ENCODE measurements at places on chromosomes 4 and X.
A peak's percentile ranks its signal among the peaks of the same experiment; 100 is the strongest.

DNA sequence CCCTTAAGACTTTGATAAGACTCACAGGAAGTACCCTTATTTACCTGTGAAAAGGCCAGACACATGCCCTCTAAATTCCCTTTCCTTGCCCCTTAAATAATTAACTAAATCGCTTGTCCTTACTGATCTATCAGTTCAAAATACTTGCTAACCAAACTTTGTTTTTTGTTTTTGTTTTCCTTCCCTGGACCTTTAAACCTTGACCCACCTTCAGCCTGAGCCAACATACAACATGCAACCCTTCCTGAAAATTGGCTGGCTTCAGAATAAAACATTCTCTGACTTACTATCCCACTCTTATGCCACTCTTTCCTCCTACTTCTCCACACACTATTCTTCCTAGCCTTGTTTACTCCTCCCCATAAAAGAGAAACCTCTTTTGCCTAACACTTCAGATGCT is 448.1 kb upstream of the TRAM1L1 start:
- no peak for DNase-seq

- DNase-seq, result no peak
Observed at GRCh38 chr4:70637239-70637913, 8.8 kb downstream of the ENAM start.

- DNase-seq, result no peak
Observed at GRCh38 chr4:183200453-183200852, 101.4 kb downstream of the WWC2 start.

GRCh38 chr4:3115637-3116270 is 41.3 kb downstream of the HTT start:
- DNase-seq, result no peak

GRCh38 chrX:149296092-149296491 is 209.0 kb downstream of the IDS start:
- no peak for DNase-seq

DNA sequence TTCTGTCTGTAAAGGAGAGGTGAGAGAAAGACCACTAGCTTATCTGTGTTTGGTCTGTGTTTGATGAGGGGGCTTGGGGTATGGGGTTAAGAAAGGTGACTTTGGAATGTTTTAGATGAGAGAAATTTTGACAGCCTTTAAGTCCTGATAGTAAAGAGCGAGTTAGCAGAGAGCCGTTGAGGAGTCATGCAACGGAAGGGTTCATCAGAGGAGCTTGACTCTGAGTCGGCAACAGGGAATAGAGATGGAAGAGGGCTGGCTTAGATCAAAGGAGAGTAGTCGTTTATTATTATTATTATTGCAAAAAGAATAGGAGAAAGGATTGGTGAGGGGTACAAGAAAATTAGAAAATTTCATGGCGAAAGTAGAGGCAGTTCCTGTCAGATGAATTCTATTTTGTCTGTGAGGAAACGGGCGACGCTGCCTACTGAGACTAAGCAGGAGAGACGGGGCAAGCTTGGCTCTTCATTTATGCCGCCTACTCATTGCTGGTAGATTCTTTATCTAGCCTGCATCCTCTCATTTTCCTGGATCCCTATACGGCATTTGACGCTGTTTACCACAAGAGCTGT is 473 bp upstream of the VAMP7 start:
- no peak for DNase-seq

- no peak for DNase-seq
Observed at GRCh38 chr4:169849456-169849855, 91.7 kb upstream of the HPF1 start.

GRCh38 chr4:142021761-142022160 is 385.4 kb downstream of the IL15 start:
- no peak for DNase-seq

- no peak for DNase-seq
Observed at GRCh38 chr4:165723051-165723795, 149.8 kb upstream of the TLL1 start.

GRCh38 chr4:165009493-165010227 is 22.1 kb upstream of the TRIM60 start:
- DNase-seq, result no peak

DNA sequence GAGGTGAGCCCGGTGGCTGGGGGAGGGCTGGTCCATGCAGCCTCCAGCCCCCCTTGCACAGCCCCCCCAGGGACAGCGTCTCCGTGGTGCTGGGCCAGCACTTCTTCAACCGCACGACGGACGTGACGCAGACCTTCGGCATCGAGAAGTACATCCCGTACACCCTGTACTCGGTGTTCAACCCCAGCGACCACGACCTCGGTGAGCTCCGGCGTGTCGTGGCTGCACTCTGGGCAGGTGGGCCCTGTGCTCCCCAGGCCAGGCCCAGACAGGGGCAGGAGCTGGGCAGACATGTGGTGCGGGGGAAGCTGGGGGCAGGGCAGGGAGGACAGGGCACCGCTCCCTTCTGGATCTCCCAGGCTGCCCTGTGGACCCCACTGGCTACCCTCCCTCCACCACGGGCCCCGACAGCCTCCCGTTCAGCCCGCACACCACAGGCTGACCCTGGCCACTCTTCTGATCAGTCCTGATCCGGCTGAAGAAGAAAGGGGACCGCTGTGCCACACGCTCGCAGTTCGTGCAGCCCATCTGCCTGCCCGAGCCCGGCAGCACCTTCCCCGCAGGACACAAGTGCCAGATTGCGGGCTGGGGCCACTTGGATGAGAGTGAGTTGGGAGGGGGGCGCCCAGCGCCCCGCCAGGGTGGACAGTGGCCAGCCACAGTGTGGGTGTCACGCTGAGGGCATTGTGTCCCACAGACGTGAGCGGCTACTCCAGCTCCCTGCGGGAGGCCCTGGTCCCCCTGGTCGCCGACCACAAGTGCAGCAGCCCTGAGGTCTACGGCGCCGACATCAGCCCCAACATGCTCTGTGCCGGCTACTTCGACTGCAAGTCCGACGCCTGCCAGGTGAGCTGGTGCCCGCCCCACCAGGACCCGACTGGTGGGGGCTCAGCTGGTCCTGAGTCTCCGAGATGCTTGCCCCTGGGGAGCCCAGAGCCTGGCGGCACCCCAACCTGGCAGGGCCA is 5.9 kb downstream of the HGFAC start:
- DNase-seq, result no peak

DNA sequence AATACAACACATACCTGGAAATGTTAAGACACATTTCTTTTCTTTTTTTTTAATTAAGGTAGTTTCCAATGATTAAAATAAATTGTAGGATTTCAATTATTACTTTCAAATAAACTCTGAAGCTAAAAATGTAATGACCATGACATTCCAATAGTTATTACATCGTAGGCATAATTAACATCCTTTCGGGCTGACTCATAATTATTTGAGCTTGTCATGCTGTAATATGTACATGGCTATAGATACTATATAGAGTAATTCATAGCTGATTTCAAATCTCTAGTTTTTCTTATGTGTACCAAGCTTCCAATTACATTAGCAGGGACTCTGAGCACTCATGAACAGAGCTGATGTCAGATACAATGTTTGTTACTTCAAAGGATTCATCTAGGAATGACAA is 125.7 kb upstream of the GABRG1 start:
- DNase-seq, result no peak

GRCh38 chr4:143407888-143408287 is 71.2 kb downstream of the GAB1 start:
- DNase-seq, result no peak

DNA sequence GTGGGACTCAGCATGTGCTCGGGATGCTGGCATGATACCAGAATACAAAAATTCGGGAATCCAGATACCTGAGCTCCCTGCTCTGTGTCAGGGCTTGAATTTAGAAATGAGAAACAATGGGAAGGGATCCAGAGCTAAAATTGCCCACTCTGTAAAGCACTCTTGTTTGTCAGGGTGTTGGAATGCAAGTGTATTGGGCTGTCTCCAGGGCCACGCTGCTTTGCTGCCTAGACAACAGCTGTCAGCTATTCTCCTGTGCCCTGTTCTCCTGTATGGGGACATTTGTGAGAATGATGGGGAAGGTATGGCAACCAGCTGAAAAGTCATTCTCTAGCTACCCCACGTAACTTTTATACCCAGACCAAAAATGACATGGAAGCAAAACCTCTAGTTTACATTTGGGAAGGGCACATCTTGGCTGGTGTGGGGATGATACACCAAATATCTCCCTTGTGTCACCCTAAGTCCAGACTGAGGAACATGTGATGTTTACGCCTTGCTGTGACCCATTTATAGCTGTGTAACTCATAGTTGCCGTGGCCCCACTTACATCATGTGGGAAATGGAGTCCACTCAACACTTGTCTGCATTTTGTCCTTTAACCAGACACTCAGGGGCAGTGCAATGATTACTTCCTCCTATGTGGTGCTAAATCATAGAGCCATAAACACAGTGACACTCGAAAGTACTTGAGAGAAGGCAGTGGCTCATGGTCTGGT is 46.6 kb downstream of the SMPX start:
- no peak for DNase-seq

DNA sequence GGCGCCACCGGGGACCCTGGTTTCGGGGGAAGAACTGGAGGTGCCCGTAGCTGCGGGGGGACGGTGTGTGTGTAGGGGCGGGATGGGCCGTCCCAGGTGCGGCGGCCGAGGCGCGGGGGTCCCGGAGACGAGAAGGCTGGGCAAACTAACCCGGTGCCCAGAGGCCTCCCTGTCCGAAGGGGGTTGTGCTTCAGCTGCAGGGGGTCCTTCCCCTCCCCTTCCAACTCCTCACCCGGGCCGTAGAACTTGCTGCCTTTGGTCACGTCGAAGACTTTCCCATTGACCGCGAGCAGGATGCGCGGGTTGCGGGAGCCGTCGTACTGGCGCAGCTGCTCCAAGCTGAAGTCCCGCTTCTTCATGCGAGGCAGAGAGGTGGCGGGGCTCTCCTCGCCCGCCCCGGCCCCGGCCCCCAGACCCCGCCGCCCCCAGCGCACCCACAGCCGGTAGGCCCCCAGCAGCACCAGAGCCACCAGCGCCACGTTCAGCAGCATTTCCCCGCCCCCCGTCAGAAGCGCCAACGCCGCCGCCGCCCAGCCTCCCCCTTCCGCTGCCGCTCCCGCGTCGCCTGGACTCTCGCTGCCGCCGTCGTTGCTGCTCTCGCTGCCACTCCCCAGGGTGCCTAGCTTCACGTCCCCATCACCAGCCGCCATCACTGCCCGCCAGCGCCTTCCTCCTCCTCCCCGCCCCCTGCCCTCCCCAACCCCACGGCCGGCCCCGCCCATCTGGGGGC is at the start of gene PGRMC2:
Gene PGRMC2, minus strand, starts transcription at position 673 of the 730 bp plus-strand sequence. Its CDS starts 23 bp downstream, at position 650.
- DNase-seq, result peak; percentile 29

GRCh38 chr4:130738233-130738632 is 1642.3 kb downstream of the C4orf33 start:
- no peak for DNase-seq

- peak; percentile 10 for DNase-seq
Observed at GRCh38 chr4:13980317-13981310, 353.1 kb upstream of the BOD1L1 start.

DNA sequence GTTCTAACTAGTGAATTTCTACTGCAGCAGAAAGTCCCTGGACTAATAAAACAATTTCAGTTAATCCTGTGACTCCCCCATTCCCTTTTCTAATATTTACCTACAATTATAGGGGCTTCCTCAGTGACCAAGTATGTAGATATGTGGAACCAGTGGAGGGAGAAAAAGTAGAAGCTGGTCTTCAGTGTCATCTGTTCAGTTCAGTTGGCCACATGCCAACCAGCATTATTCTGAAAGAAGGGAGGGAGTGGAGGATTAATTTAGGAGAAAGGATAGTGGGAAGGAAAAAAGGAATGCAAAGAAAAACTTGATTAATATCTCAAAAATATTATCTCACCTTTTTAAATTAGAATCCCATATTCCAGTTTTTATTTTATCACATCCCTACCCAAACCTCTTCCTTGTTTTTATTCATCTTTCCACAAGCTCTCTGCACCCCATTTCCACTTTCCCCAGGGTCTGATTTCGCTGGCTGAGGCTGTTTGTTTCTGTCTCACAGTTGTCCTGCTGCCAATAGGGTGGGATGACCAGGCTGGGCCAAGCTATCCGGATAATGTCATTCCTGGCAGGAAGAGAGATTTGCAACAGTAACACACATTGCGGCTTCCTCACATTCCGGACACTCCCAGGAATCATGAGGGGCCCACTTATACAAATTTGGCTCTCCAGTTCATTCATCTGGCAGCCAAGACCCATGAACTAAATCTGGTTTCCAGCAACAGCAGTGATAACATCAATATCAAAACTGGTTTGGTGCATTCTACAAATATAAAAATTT is 24.6 kb upstream of the ANTXR2 start:
- DNase-seq, result no peak

GRCh38 chrX:3609810-3610209 is 103.6 kb downstream of the PRKX start:
- no peak for DNase-seq

DNA sequence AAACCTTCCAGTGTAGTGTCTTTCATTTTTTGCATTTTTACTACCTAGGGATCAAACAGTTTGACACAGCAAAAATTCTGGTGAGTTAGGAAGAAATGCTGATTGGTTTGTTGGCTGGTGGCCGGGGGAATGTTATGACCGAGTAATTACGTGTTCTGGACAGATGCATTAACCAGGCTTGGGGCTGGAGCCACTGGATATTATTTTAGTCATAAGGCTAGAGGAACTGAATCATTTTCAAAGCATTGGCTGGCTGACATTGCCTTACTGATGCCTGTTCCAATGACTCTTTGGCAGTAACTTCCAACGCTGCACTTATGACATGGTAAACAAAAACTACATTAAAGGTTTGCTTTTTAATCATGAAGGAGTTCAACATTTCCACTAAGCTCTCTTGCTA is 84.6 kb downstream of the FBXO8 start:
- DNase-seq, result peak; percentile 86

- DNase-seq, result no peak
Observed at GRCh38 chrX:6279277-6279909, 50.7 kb upstream of the NLGN4X start.

DNA sequence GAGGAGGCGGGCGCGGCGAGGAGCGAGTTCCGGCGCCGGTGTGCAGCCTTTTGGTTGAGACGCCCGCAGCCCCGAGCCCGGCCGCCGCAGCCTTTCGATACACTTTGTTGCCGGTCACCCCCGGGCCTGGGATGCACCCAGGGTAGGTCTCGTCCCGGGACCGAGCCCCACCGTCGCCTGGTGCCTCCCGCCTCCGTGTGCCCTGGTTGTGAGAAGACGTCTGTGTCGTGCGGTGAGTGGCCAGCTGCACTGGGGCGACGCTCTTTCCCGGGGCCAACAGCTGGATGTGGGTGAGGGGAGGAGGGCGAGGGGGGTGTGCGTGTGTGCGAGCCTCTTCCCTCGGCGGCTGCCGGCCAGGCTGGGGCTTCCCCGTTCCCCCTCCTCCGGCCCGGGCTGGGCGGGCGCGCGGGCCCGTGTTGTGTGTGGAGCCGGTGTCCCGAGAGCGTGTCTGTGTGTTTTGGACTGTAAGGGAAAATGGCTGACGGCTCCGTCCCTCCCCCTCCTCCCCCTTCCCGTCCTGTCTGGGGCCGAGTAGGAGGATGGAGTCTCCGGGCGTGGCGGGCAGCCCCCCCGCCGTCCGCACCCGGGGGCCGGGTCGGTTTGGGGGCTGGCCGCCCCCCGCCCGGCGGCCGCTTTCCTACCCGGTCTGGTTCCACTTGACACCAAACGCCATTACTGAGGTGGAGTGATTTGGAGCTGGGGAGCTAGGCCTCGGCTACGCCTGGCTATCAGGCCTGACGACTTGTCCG is 807 bp downstream of the USP9X start:
- DNase-seq, result peak; percentile 35

- DNase-seq, result no peak
Observed at GRCh38 chrX:15631637-15632036, 30.9 kb upstream of the ACE2 start.

GRCh38 chr4:148565801-148566200 is 123.6 kb upstream of the NR3C2 start:
- no peak for DNase-seq

Data from SK-N-DZ (cell line).